Activated T-helper 1 cell treated with anti-CD3 and anti-CD28 coated beads, Interleukin-2, amount 50 U/mL, for 16 hours (primary cell): ENCODE measurements at places on chromosomes 16 and 17.

- no peak for DNase-seq
Measured at GRCh38 chr16:85757341-85757822, 6.5 kb upstream of the C16orf74 start.

DNA sequence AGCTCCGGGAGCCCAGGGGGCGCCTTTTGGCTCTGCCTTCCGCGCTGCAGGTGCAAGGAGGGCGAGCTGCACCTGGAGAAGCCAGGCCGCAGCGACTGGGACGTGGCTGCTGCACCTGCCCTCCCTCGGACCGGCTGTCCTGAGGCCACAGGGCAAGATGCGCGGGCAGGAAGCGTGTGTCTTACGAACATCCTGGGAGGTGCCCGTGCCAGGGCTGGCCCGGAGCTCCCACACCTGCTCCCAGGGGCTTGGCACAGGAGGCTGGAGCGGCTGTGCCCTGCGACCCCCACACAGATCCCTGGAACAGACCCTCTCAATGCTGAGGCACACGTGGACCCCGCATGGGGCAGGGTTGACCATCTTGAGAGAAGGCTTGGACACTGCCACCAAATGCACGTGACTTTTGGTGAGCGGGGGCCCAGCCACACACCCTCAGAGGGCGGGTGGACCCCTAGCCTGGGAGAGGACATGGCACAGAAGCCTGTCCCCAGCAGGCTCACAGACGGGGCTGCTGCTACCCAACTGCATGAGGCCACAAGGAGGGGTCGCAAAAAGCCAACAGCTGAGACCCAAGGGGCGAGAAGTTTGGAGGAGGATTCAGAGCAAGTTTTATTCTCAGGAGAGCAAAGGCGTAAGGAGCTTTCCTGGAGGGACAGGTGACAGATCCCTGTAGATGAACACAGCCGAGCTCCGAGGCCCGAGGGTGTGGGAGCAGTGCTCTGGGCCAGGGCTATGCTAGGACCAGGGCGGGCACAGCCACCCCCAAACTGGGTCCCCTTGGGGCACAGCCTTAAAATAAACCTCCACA is 11.4 kb downstream of the NDUFAF8 start:
- DNase-seq = no peak

- no peak for DNase-seq
Measured at GRCh38 chr17:32651084-32651483, 164.3 kb downstream of the CDK5R1 start.

GRCh38 chr17:77266213-77266612 is 125.4 kb downstream of the SEC14L1 start:
- no peak for DNase-seq

DNA sequence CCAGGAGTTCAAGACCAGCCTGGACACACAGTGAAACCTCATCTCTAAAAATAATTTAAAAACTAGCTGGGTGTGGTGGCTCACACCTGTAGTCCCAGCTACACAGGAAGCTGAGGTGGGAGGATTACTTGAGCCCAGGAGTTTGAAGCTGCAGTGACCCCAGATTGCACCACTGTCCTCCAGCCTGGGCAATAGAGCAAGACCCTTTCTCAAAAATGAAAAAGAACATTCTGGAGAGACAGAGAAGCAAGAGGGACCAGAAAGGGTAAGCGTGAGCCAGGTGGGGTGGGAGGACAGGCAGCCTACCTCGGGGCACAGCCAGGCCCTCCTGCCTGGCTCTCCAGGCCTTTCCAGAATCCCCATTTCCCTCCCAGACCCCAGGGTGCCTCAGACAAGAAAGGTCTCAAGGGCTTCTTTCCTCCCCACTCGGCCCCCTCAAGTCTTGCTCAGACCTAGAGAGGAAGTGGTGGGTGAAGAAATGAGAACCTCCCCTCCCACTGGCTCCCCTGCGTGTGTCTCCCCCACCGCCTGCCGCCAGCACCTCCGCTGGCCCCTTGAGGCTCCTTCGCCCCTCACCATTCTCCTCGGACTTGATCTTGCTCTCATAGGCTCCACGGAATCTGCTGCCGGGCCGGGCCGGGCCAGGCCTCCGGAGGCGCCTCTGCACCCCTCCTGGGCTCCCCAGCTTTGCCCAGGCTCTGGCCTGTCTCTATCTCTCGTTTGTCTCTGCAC is 503 bp downstream of the C16orf54 start:
- DNase-seq = no peak
